Ascending aorta (tissue), 2 donors: ENCODE measurements at places on chromosomes 12 and 14. TPM values are rescaled to one million over a fixed set of nuclear protein-coding genes. Genes with fewer than 3 reads are reported as not detected.

MYH6 gene
- not detected for total RNA-seq

RFX4 gene
- not detected for total RNA-seq

PTPRO gene
- 0.11 TPM for total RNA-seq

SLC25A47 gene
- total RNA-seq = not detected

DBX2 gene
- total RNA-seq = not detected

SIRT4 gene
- not detected for total RNA-seq

DLGAP5 gene
- total RNA-seq = not detected

ACVRL1 gene
- total RNA-seq = 308 TPM

GRCh38 chr12:131636940-131637750 lies 73.7 kb upstream of the SFSWAP start:
- no peak for DNase-seq

DNA sequence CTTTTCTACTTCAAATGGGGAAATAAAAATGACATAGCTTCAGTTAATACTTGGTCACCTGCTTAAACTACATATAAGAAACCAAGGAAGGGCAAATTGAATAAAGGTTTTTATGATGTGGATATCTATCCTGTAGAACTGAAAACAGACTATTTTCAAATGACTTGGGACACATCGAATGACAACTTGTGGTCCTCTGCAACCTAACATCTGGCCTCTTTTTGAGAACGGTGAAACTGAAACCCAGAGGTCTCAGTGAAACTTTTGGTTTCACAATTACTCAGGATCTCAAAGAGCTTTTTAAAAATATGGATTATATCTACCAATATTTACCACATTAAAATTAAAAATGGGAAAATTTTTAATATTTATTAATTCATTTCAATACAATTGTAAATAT lies 65.2 kb downstream of the PPP2R5E start:
- no peak for DNase-seq

- peak; percentile 85 for DNase-seq
These were observed 42.1 kb upstream of the CTDSP2 start for GRCh38 chr12:57888409-57889157.

DNA sequence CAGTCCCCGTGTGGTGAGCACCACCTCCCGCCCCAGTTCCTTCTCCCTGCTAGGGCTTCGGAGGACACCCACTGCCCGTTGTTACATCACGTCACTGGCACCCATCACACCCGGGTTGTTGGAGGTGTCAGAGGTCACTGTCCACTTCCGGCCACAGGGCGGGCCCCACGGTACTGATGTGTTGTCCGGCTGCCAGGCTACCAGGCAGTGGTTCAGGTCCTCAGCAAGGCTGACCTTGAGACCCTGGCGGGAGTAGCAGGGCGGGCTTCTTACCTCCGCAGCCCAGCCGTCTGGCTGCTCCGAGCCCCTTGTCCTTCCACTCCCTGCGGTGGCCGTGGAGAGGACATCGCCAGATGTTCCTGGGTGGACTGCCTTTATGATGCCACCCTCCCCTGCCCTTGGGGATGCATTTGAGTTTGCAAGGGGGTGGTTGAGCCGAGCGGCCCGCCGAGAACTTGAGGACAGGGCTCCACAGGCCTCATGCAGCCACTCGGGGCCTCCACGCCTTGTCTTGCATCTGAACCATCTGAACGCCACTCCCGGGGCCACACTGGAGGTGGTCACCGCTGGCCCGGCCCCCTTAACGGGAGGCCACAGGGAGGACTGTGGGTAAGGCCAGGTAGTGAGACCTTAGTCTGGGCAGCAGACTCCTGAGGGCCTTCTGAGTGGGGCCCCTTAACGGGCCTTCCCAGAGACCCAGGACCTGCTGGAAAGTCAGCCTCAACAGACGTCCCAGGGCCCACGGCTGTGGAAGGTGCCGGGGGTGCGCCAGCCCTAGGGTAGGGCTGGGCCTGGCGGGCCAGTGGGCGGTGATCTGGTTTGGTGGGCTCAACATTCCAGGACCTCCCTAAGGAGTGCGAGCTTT lies 27.1 kb upstream of the PLD4 start:
- DNase-seq = peak; percentile 61

GRCh38 chr12:15706010-15706676 lies 83.0 kb downstream of the EPS8 start:
- no peak for DNase-seq

DNA sequence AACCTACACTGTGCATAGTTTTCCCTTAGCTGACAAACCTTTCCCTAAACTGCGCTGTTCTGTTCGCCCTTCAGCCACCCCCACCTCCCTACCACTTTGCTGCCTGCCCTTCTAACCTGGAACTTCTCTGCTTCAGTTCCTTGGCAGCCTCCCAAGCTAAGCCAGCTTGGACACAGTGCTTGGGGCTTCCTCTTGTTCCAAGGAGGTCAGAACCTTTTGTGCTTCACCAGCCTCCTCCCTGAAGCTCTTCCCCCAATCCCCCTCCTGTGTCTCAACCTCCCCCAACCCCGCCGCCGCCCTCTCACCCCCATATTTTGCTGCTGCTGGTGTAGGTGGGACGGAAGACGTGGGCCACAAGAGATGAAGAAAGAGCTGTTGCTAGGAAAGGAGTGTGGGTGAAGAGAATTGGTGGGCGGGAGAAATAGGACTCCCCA lies 8.1 kb upstream of the RIC8B start:
- no peak for DNase-seq

DNA sequence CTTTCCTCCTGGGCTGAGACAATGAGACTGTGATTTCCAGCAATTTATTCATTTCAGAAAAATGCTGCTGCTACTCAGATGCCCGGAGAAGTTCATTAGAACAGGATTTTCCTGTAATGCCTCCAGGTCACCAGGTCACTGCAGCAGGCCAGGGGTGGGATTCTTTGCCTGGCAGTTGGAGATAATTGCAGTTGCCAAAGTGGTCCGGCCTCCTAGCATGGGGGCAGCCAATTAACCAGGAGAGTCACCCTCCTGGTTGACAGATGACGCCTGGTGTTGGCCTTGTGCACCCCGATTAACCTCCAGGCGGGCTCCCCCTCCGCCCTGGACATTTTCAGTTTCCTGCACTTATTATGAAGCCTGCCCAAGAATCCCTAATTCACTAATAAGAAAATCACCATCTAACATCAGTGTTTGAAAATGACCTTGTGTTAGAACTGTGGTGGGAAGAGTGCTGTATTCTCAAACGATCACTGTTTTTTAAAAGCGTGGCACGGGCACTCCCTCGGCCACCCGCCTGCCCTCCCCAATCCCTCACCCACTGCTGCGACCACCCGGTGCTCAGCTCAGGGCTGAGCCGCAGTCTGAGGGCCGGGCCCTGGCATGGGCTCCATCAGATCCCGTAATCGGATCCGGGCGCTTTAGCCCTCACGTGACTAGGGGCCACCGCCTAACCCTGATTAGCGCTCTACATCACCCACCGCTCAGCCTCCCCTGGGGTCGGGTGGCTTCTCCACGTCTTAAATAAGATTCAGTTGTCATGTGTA lies 12.9 kb downstream of the RIMBP2 start:
- DNase-seq = no peak

- no peak for DNase-seq
These were observed 42.3 kb downstream of the BCL11B start for GRCh38 chr14:99229654-99230207.

GRCh38 chr12:88310666-88311065 lies 168.6 kb downstream of the TMTC3 start:
- DNase-seq = no peak

GRCh38 chr12:645563-646071 lies 17.6 kb downstream of the NINJ2 start:
- DNase-seq = peak; percentile 67

DNA sequence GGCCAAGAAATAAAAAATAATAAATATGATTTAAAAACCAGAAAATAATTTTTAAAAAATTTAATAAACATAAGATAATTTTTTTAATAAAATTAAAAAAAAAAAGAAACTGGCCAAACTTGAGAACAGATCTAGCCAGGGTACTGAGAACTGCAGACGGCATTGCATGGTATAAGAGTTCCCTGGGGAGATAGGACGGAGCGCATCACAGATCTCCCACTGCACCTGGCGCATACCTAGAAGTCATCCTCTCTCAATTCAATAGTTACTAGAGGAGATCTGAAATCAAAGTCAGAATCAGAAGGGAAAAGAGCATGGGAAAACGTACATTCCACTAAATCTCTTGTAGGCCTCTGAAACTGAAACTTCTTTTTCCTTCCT lies 58.9 kb upstream of the BCL2L14 start:
- no peak for DNase-seq

DNA sequence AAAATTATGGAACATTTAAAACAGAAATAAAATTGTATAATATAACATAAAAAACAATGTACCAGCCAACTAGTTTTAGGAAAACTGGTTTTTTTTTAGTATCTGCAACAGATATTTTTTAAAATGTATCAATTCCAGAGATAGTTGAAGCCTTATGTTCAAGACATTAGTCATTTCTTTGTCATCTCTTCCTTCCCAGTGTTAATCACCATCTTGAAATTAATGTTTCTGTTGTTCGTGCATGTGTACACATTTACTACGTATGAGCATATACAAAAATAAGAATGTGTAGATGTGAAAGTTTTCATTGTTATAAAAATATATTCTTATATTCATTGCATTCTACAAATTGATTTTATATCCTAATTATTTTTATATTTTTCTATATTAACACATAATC lies 1062.1 kb downstream of the SLC6A15 start:
- DNase-seq = no peak

- DNase-seq = peak; percentile 72
These were observed 4.5 kb downstream of the DAO start for GRCh38 chr12:108884116-108885012.
